ENCODE measurements at places on chromosomes 12 and 14. TPM values are rescaled to one million over a fixed set of nuclear protein-coding genes. Genes with fewer than 3 reads are reported as not detected.

- DNase-seq = no peak
- peaks cover 37% of the 10 kb centered on the region for H3K27me3 ChIP-seq
- no peak overlapping the region for H3K27ac ChIP-seq
- no peak overlapping the region for H3K4me3 ChIP-seq
- no peaks in the 10 kb centered on the region for H3K4me1 ChIP-seq
Observed at GRCh38 chr12:110928700-110929099, 8.3 kb upstream of the MYL2 start.

GRCh38 chr14:36226164-36226563 is 49.6 kb upstream of the PTCSC3 start:
- no peak overlapping the region for H3K27ac ChIP-seq
- no peaks in the 10 kb centered on the region for H3K4me1 ChIP-seq
- H3K4me3 ChIP-seq = no peak overlapping the region
- H3K27me3 ChIP-seq = peaks cover 7% of the 10 kb centered on the region
- no peaks in the 10 kb centered on the region for H3K36me3 ChIP-seq

DNA sequence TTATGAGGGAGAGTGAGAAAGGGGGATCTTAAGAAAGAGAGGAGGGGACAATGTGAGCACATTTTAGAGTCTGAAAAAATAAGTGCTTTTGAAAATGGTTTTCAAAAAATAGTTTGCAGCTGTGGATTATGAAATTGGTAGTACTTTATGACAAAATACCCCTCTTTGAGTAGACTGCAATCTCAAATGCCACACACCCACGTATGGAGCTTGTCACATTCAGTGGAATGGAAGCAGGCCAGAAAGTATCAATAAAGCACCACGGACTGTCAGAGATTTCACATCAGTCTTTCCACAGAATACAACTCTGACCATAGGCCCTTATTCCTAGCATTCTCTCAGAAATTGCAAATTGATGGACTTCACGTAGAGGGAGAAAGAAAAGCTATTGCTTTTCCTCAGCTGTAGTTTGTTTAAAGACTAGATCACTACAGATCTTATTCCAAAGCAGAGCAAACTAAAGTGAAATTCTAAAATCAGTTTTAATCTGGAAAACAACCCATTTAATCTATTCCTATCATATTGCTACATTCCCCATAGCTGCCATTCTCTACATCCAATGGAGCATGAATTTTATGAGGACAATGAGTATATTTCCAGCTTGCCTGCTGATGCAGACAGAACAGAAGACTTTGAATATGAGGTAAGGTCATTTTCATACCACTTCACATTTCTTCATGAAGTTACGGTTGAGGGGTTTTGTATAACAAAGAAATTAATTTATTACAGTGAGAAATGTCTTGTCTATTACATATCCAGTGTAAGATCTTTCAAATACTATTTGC is 321.3 kb downstream of the PDZRN4 start:
- H3K4me3 ChIP-seq = no peak overlapping the region
- no peaks in the 10 kb centered on the region for H3K36me3 ChIP-seq
- peaks cover 20% of the 10 kb centered on the region for H3K27me3 ChIP-seq
- H3K4me1 ChIP-seq = no peaks in the 10 kb centered on the region
- H3K27ac ChIP-seq = no peak overlapping the region

DNA sequence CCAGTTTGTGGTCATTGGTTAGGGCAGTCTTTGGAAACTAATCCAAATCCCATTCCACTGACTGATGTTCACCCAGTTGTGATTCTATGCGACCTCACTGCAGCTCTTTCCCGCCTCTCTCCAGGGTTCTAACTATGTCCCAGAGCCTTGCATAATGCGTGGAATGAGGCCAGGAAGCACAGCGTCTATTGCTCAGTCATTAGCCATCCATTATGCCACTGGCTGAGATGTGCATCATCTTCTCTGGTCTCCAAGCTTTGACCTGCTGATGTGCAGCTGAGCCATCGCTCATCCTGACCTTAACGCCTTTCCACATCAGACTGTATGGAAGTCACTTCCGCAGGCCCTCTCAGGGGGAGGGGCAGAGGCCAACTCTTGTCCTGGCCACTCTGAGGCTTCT is 115.4 kb upstream of the VRK1 start:
- no peak overlapping the region for H3K4me3 ChIP-seq
- H3K27ac ChIP-seq = no peak overlapping the region
- no peaks in the 10 kb centered on the region for H3K36me3 ChIP-seq
- 0 out of 2 replicates have a peak, but pooled peaks cover 5% of the 10 kb centered on the region for H3K27me3 ChIP-seq
- DNase-seq = peak; percentile 75

Gene LRRC9
- total RNA-seq = not detected

Gene RGS6
- total RNA-seq = not detected

DNA sequence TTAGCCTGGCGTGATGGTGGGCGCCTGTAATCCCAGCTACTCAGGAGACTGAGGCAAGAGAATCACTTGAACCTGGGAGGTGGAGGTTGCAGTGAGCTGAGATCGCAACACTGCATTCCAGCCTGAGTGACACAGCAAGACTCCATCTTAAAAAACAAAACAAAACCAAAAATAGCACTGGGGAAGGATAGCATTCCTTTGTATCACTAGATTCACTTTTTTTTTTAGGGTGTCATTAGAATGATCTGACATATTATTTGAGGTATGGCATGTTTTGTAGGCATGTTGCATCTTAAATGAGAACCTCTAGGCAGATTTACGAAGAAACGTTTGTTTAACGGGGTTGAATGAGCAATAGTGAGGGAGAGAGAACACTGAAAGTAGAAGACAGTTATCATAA is 16.8 kb upstream of the FAR2 start:
- no peaks in the 10 kb centered on the region for H3K36me3 ChIP-seq
- DNase-seq = no peak
- no peak overlapping the region for H3K4me3 ChIP-seq
- no peaks in the 10 kb centered on the region for H3K27me3 ChIP-seq

Gene CLEC2A
- total RNA-seq = not detected

Gene FAM181A
- not detected for total RNA-seq

- H3K4me3 ChIP-seq = no peak overlapping the region
- H3K36me3 ChIP-seq = no peaks in the 10 kb centered on the region
- peak; percentile 93 for DNase-seq
Observed at GRCh38 chr14:74459289-74459946, 33.4 kb upstream of the SYNDIG1L start.

Gene AQP2
- total RNA-seq = not detected

Gene TEX52
- not detected for total RNA-seq

DNA sequence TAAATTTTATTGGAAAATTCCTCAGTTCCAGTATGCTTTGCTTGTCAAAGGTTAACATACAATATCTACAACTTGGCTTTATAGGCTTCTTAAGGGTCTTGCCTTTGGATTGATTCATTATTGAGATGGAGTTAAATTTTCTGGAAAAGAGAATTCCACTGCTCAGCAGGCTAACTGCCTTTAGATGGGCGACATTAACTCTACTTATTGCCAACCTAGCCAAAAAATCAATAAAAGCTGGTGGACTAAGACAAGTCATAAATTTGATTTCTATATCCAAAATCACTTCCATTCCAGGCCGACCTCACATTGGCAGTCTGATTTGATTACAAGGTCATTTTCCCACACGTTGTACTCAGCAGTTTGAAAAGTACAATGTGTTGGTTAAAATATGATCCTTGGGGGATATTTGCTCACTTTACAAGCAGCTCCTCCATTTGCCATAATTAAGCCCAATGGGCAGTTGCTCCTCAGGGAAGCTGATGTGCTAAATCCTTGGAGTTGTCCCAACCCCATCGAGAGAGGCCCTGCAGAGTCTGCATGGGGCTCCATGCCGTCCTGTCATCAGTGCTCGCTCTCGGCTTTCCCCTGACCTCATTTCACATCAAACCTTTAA is 36.1 kb upstream of the CRY1 start:
- no peak for DNase-seq
- no peak overlapping the region for H3K4me3 ChIP-seq
- H3K27ac ChIP-seq = no peak overlapping the region

Gene ACADS
- total RNA-seq = 20.6 TPM

DNA sequence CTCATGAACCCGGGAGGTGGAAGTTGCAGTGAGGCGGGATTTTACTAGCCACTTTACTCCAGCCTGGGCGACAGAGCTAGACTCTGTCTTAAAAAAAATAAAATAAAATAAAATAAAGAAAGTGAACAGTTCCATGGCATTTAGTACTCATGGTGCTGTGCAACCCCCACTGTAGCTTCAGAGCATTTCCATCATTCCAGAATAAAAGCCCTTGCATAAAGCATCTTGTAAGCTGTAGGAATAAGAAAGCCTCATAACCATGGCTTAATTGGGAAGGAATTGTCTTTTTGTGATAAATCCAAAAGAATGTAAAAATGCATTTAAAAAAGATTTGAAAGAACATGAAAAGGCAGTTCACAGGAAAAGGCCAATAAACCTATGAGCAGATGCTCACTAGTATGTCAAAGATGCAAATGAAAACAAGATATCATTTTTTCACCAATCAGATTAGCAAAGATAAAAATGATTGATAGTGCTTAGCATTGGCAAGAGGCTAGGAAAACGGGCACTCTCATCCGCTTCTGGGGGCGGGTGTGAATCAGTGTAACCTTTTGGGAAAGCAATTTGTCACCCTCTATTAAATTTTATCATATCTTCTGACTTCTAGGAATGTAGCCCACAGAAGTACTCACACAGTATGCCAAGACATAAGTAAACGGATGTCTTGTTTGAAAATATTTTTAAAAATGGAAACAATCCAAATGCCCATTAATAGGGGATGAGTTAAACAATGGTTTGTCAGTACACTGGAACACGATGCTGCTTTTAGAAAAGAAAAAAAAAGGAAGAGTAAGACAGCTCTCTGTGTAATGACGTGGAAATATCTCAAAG is 46.6 kb downstream of the CFAP251 start:
- H3K4me3 ChIP-seq = no peak overlapping the region
- H3K4me1 ChIP-seq = peaks cover 17% of the 10 kb centered on the region
- H3K27ac ChIP-seq = peak overlapping the region; percentile 10
- peak; percentile 90 for DNase-seq
- peaks cover 11% of the 10 kb centered on the region for H3K36me3 ChIP-seq
- 0 out of 2 replicates have a peak, but pooled peaks cover 10% of the 10 kb centered on the region for H3K27me3 ChIP-seq

Gene RAB3IP
- 2.5 TPM for total RNA-seq

- H3K4me1 ChIP-seq = no peaks in the 10 kb centered on the region
- no peaks in the 10 kb centered on the region for H3K36me3 ChIP-seq
- no peak overlapping the region for H3K27ac ChIP-seq
- no peak overlapping the region for H3K4me3 ChIP-seq
- H3K27me3 ChIP-seq = no peaks in the 10 kb centered on the region
- DNase-seq = peak; percentile 3
Observed at GRCh38 chr14:36901861-36902260, 240.2 kb downstream of the PAX9 start.

Gene CLEC14A
- not detected for total RNA-seq

- H3K4me1 ChIP-seq = peaks cover 15% of the 10 kb centered on the region
- peak; percentile 65 for DNase-seq
- no peak overlapping the region for H3K4me3 ChIP-seq
- no peaks in the 10 kb centered on the region for H3K36me3 ChIP-seq
- no peaks in the 10 kb centered on the region for H3K27me3 ChIP-seq
Observed at GRCh38 chr14:68451696-68452373, 341.0 kb downstream of the ZFP36L1 start.

DNA sequence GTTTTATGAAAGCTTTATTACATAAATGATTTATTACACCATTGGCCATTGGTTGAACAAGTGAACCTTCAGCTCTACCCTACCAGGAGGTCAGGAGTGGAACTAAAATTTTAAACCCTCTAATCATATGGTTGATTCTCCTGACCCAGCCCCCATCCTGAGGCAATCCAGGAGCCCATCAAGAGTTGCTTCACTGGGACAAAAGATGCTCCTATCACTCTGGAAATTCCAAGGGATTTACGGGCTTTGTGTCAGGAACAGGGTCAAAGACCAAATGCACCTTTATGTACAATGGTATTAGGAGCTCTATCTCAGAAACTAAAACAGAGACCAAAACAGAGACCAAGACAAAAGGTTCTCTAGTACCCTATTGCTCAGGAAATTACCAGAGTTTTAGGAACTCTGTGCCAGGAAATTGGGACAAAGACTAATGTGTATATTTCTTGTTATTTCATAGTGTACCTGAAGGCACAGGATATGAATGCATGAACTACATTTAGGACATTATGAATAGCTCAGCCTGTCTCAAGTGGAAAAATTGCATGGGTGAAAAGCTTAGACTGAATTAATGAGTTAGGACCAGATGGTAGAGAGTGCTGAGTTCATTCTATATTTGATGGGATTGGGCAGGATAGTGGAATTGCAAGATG is 171.7 kb upstream of the FLRT2 start:
- no peaks in the 10 kb centered on the region for H3K27me3 ChIP-seq
- DNase-seq = no peak
- H3K4me3 ChIP-seq = no peak overlapping the region

GRCh38 chr12:30898846-30899245 is 27.7 kb upstream of the TSPAN11 start:
- peak; percentile 32 for DNase-seq
- no peaks in the 10 kb centered on the region for H3K36me3 ChIP-seq
- no peak overlapping the region for H3K4me3 ChIP-seq

DNA sequence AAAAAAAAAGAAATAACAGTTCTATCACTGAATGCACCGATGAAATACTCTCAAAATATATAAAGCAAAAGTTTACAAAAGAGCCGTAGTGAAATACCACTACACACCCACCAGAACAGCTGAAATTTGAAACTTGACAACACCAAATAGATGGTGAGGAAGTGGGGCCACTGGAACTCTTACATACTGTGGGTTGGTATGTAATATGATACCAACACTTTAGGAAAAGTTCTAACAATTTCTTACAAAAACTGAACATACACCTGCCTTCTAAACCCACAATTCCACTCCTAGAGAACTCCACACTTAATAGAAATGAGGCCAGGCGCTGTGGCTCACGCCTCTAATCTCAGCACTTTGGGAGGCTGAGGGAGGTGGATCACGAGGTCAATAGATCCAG is 14.1 kb downstream of the EIF5 start:
- peaks cover 18% of the 10 kb centered on the region for H3K36me3 ChIP-seq
- H3K27me3 ChIP-seq = no peaks in the 10 kb centered on the region
- peak; percentile 34 for DNase-seq
- H3K4me3 ChIP-seq = no peak overlapping the region
- H3K4me1 ChIP-seq = no peaks in the 10 kb centered on the region
- no peak overlapping the region for H3K27ac ChIP-seq

Gene RASSF8
- total RNA-seq = 80.1 TPM

DNA sequence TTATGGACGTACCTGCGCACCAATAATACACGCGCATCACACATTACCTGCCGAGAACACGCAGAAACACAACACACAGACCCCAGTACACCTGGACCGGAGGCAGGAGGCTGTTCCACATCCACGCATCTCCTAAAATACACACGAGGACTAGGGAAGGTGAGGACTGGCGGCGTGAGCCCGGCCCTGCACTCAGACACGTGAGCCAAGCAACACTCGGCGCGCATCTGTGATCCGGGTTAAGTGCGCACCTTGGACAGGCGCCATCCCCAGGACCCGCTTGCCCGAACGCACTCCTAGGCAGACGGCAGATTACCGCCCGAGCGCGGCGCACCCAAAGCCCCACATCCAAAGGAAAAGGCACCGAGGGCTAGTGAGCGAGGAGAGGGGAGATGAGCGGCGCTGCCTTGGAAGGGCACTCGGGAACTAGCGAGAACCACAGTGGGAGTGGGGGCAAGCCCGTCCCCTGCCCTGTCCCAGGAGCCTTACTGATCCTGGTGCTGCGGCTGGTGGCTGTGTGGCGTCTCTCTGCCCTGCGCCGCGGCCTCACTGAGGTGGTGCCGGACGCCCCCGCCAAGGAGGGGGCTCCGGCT is 417 bp downstream of the GLS2 start:
- peak overlapping the region; percentile 69 for H3K4me3 ChIP-seq
- peak; percentile 48 for DNase-seq
- H3K27ac ChIP-seq = no peak overlapping the region
- H3K27me3 ChIP-seq = peaks cover 17% of the 10 kb centered on the region
- H3K36me3 ChIP-seq = no peaks in the 10 kb centered on the region
- H3K4me1 ChIP-seq = no peaks in the 10 kb centered on the region

All from GM23248 (cell line).